ENCODE measurements at places on chromosomes 2 and 18.

- no peak for DNase-seq
These were observed 4.7 kb downstream of the CYTIP start for GRCh38 chr2:157438863-157439823.

DNA sequence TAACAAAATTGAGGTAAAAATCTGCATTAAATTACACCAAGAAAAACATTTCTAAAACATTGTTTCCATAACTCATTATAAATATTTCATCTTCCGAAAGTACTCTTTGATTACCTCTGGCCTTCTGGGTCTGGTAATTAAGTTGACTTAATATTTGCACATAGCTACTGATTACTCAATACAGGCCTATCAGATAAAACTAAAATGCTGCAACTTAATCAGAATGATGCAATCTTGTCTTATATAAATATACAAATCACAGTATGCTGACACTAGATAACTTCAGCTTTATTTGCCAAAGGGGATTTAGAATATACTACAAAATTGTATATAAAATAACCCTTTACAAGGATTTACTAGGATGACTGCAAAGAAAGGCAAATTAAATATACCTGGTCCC lies 49.3 kb downstream of the SLC35F5 start:
- DNase-seq: no peak

- DNase-seq: no peak
These were observed 273.9 kb upstream of the EPAS1 start for GRCh38 chr2:46023165-46023854.

DNA sequence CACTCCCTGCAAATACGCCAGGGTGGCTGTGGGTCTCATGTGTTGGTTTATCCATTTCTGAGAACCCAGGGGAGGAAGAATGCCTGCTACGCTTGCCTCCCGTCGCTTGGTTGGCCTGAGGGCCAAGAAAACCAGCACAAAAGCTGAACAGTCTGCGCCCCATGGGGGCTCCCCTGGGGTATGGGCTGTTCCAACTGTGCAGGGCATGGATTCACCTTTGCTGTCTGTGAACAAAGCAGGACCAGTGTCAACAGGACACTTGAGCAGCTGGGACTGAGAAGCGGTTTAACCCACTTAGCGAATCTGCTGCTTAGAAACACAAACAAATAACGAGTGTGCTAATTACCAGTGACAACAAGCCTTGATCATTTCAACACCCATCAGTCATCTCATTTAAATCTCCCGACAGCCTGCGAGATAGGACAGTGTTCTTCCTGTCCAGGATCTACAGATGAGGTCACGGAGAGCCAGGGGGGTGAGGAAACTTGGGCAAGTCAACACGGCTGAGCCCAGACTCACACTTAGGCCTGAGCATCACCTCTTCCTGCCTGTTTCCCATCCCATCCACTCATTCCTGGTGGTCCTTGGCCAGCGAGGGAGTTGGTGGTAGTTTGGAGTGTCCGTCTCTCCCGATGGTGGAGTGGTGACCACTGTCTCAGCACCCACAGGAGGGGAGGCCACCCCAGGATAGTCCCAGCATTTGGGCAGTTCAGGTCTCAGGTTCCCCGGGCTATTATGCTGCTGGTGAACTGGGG lies 111.6 kb upstream of the HAAO start:
- peak; percentile 96 for DNase-seq

DNA sequence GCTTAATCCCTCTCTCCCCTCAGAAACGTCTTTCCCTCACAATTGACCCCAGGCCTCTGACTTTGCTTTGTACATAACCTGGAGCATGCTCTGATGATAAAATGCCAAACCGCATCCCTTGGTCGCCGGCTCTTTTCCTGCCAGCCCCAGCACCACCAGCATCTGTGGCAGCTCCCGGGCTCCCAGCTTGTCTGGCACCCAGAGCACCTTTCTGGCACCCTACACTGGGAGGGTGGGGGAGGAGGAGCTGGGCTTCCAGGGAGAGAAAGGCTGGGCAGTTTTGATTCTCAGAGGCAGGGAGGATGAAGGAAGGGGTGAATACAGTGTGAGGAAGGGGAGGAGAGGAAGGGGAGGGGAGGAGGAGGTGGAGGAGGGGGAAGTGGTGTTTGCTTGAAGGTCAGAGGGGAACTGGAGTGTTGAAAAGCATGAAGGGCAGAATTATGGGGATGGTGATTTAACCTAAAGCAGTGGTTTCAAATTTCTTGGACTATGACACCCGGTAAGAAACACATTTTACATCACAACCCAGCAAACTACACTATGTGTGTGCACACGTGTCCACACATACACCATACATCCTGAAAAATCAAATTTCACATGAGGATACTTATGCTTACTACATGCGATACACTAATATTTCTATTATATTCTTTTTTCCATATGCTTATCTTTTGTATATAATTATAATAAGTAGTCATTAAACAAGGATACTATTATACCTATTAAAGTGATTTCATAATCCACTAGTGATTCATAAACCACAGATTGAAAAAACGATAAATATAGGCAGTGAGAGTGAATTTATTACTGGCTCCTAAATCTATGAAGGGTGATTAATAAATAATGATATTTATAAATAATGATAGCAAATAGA lies 30.0 kb upstream of the IGFBP2 start:
- DNase-seq: no peak

GRCh38 chr2:82795446-82795845 lies 1663.6 kb downstream of the SUCLG1 start:
- DNase-seq: no peak

DNA sequence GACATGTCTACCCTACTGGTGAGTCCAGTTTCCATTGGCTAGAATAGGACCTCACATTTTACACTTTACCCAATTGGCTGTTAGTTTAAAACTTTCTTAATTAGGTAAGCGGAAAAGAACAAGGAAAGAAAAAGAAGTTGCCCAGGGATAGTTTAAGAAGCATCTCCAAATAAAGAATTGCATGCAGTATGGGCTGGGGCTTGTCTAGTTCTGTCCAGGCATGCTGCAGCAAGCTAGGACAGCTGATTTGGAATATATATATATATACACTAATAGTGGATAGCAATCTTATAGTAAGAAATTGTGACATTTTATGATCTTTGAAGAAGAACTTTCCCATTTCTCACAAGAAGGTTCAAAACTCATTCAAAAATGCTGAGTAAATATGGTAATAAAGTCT lies 90.0 kb upstream of the ERBB4 start:
- DNase-seq: no peak

DNA sequence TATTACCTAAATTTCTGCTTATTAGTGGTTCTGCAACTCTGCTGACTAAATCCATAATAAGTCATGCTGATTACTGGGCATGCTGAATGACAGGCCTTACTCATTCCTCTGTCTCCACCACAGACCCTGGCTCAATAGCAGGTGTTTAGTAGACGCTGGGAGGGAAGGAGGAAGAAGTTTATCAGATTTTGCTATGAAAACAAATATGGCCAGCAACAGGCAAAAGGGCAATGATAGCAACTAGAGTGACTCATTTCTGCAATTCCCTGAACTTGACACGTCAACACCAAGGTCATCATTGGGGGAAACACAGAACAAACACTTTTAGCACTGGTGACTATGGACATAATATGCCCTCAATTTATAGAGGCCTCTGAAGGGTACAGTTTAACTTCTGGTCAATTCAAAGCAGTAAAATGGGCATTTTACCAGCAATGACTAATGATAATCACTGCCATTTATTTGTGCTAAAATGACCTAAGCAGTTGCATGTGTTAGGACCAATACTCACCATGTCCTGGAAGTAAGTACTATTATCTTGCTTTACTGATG lies 35.2 kb downstream of the TMEM163 start:
- no peak for DNase-seq

DNA sequence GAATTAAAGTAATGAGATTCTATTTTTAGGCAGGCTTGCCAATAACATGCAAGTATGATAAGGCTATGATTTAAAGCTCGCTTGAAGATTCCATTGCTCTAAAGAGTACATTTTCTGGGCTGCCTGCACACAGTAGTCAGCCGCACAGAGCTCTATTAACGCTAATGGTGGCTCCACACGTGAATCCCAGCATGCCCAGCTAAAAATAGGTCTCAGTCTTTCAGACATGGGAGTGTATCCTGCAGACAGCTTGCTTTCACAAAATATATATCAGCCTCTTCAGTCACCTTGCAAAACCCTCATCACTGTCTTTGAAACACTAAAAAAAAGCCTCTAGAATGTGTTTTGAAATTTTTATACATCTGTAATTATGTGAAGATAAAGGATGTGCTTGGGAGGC lies 418.1 kb downstream of the MTX2 start:
- no peak for DNase-seq

- no peak for DNase-seq
These were observed 63.7 kb downstream of the ZNF532 start for GRCh38 chr18:58928386-58928785.

GRCh38 chr2:191877875-191878274 lies 31.0 kb upstream of the CAVIN2 start:
- no peak for DNase-seq

- peak; percentile 3 for DNase-seq
These were observed 12.8 kb downstream of the TFPI start for GRCh38 chr2:187541086-187542085.

DNA sequence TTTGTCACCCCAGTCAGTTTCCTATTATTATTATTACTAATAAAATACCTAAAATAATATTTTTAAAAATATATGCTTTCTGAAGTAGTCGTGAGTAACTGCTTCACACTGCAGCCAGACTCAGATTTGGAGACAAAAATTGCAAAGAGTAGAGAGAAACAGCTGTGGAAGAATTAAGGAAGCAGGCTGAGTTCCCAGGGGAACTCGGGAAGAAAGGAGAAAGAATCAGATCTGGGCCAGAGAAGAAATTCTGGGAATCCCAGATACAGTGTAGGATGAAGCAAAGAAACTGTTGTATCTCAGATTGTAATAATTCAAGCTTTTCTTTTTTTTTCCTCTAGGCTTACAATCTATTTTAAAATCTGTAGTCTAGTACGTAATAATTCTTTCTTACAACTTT lies 182.3 kb downstream of the FTCDNL1 start:
- no peak for DNase-seq

- no peak for DNase-seq
These were observed 116.4 kb downstream of the INO80D start for GRCh38 chr2:205969584-205969983.

DNA sequence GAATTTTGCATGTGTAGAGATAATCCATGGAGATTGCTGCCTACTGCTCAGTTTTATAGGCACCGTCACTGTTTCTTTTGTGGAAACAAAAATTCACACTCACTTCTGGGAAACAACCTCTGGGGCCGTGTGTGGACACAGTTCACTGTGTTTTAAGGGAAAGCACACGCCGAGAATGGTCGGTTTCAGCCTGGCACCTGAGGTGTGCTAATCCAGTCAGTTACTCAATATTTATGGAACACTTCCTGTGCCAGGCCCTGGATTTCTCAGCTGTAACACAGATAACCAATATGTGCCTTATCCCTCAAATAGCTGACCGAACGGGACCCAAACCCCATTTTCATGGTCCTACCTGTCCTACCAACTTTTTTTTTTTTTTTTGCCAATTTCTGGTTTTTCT lies 179.6 kb downstream of the MGAT5 start:
- DNase-seq: no peak

GRCh38 chr2:162013514-162014475 lies 60.2 kb downstream of the DPP4 start:
- no peak for DNase-seq

DNA sequence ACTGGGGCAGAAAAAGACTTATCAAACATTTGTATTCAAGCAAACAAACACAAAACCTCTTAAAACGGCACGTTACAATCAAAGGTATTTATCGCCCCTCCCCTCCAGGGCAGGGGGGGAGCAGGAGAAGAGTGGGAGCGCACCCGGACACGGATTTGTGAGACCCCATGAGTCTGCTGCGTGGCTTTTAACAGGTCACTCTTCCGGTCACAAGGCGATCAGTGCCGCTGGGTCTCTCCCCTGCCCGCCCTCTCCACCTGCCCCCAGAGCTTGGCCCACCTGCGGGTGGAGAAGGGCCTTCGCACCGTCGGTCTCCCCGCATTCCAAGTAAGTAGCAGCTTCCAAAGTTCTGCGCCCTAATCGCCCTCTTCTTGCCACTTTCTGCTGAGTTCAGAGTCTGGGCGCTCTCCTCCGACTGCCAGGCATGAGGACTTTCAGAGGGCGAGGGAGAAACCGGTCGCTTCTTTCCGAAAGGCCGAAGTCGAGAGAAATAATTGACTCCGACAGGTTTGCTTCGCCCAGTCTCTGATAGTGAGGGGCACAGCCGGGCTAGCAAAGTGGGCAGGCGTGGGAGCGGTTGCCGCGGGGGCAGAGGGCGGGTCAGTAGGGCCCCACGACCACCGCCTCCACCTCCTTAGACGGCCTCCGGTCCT lies 800 bp downstream of the RPRM start:
- DNase-seq: peak; percentile 56

DNA sequence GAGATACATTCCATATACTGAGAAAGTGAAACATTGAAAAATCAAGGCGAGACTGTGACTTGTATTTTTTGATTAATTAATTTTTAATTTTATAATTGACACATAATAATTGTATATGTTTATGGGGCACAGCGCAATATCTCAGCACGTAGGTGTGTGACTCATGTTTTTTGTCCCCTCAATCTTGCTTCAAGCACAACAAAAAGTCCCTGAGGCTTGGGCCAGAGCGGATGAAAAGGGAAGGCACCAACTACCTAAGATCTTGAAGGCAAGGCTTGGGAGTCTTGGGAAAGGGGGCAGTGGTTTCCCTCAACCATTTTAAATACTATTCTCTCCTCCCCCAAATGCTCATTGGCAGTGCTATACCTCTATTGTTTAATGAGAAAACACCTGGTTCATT lies 9.9 kb downstream of the SGPP2 start:
- no peak for DNase-seq

DNA sequence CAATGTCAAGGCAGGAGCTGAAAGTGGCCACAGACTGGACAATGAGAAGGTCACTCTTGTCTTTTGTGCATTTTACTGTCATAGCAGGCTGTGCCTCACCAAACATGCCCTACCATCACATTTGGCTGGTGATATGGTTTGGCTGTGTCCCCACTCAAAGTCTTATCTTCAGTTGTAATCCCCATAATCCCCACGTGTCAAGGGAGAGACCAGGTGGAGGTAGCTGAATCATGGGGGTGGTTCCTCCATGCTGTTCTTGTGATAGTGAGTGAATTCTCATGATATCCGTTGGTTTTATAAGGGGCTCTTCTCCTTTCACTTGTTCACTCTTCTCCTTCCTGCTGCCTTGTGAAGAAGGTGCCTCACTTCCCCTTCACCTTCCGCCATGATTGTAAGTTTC lies 49.6 kb upstream of the STPG4 start:
- no peak for DNase-seq

DNA sequence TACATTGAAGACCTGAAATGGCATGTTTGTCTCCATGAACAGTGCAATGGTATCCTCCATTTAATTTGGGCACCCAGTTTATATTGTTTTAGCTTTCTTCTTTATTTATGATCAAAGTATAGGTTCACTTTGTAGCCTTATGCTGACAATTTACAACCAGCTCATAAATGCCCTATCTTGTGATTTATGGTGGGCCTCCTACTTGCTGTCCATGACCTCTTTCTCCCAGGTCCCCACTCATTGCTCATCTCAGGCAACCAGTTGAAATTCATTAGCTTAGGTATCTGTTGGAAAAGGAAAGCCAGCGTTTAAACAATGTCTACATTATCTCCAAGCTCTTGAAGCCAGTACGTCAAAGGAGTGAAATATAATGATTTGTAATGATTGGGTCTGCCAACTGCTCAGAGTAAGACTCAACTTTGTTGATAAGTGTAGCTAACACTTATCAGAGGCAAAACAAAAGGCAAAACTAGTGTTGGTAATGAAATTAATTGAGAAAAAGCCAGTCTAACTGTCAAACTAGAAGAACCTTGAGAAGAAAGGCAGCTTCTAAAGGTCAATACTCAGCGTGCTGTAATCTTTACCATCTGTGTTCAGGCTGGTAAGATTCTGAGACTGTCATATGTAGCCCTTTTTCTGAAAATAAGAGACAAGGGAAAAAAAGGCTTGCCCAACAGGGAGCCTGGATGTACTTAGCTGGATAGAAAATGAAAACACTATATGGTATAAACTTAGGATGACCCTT lies 695.9 kb downstream of the EPHA4 start:
- DNase-seq: no peak
